ENCODE measurements at places on chromosomes 6 and 20.
A peak's percentile ranks its signal among the peaks of the same experiment; 100 is the strongest.

- DNase-seq, result no peak
These were observed 101.8 kb downstream of the TNFAIP3 start for GRCh38 chr6:137968901-137969300.

DNA sequence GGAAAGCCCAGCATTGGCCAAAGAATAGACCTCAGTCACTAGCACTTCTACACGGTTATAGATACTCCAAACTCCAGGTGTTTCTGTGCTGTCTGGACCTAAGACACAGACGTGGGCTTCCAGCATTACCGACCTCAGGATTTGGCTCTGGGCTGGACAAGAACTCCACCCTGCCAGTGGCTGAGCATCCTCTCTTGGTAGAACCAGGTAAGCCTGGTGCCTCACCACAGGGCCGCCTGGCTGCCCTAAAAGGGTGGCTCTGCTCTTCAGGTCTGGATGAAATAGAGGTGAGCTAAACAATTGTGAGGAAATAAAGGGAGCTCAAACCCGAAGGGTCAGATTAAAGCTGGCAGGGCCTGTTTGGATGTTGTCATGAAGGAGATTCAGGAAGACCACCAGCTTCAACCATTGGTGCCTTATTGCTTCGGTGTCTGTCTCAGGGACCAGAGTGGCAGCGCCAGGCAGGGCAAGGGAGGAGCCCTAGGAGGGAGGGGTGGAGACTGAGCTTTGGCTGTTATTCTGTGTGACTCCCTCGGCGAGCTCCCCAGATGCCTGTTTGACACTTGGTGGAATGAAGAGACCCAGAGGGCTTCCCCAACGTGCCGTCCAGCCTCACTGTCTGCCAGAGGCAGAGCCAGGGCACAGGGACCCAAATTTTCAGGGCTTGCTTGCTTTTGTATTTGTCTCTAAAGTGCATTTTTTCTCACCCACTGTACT, 8.6 kb downstream of the SYNDIG1 start:
- DNase-seq, result no peak

DNA sequence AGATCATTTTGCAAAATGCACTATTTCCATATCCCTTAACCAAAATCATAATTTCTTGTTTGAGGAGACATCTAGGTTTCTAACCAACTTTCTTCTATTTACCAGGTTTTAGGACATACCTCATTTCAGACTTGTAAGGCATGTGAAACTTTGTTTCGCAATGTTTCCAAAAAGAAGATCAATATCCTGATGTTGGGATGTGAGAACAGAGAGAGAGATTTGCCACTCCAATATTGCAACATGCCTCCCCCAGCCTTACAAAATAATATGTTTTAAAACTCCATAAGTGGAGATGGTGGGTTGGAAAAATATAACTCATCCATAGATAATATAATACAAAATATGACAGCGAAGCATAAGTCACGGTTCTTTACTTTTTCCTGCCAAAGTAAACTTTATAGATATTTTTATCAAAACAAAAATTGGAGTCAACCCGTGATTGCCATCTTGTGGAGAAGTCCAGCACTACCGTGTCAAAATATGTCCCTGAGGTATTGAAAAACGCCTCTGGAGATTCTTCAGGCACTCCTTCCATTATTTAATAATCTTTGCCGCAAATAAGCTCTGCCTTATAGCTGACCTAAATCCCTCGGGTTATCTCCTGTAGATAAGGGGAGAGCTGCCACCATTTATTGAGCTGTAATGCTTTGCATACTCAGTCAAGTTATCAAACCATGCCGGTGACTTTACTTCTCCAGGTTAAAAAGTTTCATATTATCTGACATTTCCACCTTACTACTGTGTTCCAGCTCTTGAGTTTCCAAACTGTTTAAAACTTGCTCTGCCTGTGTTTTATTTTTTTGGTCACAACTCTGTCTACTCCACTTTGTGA, 534.2 kb downstream of the HACE1 start:
- DNase-seq, result no peak

DNA sequence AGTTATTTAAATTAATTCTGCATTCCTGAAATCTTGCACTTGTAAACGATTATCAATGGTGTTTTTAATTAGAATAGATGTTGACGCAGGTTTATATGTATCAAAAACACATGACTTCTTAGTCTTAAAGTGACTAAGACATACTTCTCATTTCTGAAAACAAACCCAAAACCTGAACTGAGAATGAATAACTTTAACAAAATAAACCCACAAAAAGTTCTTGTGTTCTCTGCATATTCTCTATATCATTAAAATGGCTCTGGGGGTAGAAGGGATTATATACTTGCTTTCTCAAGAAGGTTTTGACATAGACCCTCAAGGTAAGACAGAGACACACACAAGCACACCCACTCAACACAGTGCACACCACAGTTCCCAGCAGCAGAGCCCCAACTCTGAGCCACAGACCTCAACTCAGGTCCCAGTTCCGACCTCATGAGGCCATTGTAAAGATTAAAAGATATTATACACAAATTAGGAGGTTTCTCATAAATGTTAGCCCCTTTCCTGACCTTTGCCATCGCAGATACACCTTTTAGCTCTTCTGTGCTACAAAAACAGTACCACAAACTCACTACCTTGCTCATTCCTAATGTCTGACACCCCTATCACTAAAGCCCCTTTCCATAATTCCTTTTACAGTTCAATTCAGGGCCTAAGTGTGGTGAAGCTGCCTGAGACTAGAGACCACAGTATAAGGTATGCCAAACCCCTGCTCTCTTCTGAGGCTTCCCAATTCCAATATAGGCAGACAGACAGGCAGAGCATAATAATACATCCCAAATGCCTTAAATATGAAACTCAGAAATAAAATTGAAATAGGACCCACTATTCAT, 267.8 kb downstream of the PTPRK start:
- DNase-seq, result no peak

DNA sequence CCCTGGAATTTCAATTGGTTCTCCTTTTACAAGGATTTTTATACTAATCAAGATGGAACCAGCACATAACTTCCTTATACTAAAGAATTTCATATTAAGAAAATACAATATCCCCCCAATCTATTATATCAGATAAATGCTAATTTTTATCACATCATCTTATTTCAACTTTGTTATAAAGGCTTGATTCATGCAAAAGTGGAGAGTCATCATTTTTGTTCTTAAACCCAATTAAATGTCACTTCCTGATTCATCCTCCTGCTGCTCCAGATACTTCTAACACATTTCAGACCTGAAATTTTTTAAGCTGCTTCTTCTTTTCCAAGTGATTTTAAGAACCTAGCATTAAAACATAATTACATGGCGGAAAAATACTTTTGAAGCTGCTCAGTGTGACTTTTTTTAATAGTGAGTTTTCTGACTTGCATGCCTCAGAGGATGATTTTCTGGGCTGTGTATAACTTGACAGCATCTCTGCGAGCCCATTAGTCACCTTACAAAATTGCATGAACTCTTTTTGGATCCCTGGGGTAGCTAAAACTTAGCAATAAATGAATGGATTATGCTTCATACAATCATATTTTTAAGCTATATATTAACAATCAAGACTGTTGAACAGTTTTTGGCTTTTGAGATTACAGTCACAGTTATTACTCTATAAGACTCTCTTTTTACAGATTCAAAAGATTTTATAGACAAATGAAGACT, 134.1 kb downstream of the ELOVL4 start:
- DNase-seq, result no peak

- DNase-seq, result no peak
These were observed 7.9 kb upstream of the COL12A1 start for GRCh38 chr6:75213732-75214131.

- no peak for DNase-seq
These were observed 232.3 kb downstream of the ADGRG6 start for GRCh38 chr6:142534076-142534475.

GRCh38 chr20:53154540-53154939, 182.4 kb downstream of the TSHZ2 start:
- DNase-seq, result no peak

GRCh38 chr6:44456070-44456965, 68.8 kb downstream of the CDC5L start:
- peak; percentile 14 for DNase-seq

GRCh38 chr20:48257833-48258232, 472.6 kb upstream of the SULF2 start:
- DNase-seq, result no peak

DNA sequence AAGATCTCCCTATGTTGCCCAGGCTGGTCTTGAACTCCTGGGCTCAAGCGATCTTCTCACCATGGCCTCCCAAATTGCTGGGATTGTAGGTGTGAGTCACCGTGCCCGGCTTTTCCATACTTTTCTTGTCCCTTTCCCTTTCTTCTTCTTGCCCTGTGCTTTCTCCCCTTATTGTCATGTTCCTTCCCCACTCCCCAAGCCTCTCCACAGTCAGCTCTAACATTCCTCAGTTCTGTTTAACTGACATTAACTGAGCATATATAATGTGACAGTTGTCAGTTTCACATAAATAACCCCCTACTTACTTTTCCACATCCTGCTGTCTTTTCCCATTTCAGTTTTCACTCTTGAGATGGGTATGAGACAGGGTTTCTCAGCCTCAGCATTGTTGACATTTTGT, 9.5 kb upstream of the RNF8 start:
- no peak for DNase-seq

DNA sequence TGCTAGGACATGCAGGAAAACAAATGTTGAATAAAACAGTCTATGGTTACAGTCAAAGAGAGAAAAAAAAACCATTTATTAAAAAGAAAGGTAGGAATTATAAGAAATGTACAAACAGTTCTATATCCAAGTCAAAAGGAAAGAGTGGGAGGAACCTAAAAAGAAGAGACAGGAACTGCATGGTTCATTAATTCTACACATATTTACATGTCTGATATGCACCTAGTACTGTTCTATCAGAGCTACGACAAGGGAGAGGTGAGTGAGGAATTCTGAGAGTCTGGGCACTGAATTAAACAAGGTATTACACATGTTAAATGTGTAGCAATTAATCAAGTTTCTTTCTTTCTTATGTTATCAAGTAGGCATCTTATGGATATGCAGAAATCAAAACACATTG, 41.9 kb downstream of the SYCP2 start:
- DNase-seq, result no peak

- no peak for DNase-seq
These were observed 217.8 kb downstream of the MAFB start for GRCh38 chr20:40471261-40471629.

DNA sequence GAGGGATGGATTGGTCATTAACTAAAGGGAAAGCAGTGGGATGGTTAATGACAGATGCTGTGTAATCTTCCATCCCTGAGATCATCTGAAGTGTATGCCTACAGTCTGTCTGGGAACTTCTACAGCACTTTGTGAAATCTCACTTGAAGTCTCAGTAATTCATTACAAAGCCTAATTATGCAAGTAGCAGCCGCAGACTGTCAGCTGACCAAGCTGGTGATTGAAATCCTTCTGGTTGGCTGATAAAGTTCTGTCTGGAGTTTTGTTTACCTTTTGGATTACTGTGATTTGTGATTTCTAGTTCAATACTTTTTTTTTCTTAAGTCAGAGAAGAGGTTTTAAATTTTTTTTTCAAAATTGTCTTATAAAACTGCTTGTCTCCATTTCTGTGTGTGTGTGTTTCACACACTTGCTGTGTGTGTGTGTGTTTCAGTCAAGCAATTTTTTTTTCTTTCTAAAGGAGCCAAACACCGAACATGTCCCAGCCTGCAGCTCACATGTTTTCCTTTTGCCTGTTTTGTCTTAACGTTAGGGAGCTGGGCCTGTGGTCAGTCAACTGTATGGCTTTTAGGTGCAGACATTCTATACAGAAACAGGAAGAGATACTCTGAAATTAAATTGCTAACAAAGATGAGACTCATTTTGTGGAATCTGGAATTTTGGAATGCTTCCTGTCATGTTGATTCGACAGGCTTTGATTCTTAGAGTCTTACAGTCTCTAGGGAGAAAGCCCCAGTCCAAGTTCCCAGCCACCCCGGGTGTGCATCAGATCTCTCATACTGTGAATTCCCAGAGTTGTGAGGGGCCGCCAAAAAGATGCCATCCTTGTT, 28.5 kb upstream of the ADGRF4 start:
- DNase-seq, result no peak

GRCh38 chr20:47106786-47107185, 212.1 kb downstream of the EYA2 start:
- DNase-seq, result no peak

GRCh38 chr6:166997768-166998255, 1.4 kb upstream of the CEP43 start:
- no peak for DNase-seq

- no peak for DNase-seq
These were observed 173.8 kb downstream of the PTPRK start for GRCh38 chr6:128346569-128346968.

DNA sequence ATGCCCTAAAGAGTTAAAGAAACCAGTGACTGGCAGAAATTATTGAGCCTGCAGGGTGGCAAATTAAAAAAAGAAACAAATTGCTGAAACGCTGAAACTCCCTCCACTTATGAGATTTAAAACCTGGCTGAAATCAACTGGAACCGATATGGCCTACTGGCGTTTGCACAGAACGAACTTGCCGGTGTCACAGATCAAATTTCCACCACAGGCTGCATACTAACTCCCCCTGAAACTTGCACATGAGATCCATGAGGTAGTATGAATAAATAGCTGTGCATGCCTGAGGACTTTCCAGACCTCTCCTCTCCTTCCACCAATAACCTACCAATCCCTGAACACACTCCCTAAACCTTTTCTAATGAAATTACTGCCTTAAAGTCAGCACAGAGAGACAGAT, 150.4 kb downstream of the RNGTT start:
- no peak for DNase-seq
